ENCODE measurements at places on chromosomes 13 and 19.

DNA sequence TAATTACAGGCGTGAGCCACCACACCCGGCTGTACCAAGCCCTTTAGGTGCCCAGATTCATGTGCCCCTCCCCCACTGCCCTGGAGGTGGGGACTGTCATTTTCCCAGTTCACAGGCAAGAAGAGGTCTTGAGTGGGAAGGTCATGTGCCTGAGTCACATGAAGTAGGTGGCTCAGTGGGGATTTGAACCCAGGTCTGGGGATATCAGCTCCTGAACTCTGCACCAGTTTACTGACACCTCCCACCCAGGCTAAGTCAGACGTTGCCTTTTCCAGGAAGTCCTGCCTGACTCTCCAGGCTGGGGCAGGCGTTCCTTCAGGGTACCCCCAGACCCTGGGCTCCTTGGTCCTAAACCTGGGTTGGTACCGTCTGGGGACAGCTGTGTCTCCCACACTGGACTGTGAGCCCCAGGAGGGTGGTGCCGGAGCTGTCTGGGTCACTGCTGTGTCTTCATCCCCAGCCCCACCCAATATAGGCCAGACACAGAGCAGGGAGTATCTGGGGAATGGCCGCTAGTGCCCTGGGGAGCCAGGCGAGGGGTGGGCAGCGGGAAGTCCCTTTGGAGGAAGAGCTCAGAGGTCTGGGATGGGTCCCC, 8.6 kb downstream of the VASP start:
- DNase-seq = no peak

DNA sequence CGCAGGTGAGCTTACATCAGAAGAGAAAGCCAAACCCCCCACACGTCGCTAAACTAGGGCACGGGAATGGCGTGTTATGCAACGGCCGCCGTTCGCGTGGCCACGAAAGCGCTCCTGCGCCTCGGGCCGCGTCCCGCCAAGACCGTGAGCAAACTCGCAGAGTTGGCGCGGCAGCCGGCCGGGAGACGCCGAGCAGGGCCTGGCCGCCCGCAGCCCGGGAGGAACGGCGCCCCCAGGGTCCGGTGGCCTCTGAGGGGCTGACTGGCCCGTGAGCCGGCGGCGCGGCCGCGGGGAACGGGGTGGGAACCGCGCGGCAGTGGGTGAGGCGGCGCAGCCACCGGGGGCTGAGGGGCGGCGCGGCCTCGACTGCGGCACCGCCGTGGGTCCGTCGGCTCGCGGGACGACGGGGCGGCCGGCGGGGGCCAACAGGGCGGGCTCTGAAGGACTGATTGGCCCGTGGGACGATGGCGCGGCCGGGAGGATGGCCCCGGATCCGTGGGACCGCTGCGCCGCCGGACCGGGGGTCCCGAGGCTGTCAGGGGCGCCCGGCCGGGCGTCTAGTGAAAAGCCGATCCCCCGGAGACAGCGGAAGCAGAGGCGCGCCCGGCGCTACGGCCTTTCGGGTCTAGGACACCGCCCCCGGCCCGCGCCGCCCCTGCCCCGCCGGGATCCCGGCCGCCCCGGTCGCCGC, 903 bp downstream of the LATS2 start:
- DNase-seq = no peak

DNA sequence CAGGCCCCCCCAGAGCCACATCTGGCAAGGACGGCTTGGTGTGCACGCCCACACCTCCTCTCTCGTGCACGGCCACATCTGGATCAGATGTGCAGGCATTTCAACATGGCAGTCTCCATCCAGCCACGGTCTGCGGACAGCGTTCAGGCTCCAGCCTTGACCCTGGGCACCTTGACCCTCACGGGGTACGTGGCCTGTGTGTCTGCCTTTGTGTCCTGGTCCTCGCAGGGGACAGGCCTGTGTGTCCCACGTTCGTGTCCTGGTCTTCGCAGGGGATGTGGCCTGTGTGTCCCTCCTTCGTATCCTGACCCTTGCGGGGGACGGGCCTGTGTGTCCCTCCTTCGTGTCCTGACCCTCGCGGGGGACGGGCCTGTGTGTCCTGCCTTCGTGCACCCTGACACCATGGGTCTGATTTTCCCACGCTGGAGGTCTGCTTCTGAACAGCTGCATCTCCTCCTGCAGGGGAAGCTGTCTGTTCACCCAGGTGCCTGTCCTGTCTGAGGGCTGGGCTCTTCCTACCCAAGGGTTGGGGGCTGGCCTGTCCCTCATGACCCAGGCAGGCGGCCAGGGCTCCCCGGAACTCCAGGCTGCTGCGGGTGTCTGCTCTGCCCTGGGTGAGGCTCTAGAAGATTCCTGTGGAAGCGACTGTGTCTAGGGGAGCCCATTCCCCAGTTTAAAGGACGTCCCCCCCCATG, 25.3 kb downstream of the RASA3 start:
- no peak for DNase-seq

DNA sequence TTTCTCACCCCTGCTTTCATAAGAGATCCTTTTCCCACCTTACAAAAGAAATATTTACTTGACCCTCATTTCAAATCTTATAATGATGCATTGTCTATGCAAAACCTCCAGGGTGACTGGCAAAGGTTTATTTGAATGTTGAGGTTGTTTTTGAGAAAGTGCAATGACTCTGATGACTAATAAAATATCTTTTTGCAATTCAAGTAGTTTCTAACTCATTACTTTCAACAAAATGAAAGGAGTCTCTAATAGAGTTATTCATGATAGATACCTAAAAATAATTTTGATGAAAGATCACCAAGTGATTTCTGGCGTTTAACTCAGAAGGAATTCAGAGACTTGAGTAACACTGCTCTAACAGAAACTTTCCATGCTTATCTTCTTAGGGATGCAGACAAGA, 144.2 kb downstream of the FOXO1 start:
- DNase-seq = no peak

GRCh38 chr19:811506-812048, 10.2 kb downstream of the PLPPR3 start:
- DNase-seq = no peak

- DNase-seq = no peak
Observed at GRCh38 chr13:43230989-43231388, 207.6 kb downstream of the DNAJC15 start.

DNA sequence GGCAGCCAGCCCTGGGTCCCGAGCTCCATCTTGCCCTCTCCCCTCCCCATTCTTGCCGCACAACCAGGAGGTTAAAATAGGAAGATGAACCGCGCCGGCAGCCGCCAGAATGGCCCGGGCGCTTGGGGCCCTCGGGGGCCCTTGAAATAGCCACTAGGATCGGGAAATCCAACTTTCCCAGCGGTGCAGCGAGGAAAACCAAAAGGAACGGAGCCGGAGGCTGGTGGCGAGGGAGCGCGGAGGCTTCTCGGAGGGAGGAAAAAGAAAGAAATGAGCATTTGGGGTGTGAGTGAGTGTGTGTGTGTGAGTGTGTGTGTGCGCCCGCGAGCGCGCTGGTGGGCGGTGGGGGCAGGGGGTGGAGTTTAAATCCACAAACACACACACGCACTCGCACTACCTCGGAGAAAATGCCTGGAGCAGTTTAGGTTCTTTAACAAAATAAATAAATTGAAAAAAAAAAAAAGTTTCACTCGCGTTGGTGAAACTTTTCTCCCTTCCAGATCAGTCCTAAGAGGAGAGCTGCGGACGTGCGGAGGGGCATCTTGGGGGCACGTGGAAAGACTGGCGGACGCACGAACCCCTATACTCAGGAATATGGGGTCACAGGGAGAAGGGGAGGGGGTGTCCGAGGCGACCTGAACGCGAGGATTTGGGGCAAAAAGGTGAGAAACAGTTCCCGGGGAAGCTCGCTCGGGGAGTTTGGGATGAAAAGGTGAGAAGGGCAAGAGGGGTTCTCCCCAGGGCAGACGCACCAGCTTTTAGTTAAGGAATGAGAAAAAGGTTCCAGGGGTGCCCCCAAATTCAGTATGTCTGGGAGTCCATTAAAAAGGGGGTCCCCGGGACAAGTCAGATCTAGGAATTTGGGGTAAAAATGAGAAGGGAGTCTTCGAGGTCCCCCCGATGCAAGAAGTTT, 1.3 kb downstream of the RFX2 start:
- peak; percentile 12 for DNase-seq

- DNase-seq = no peak
Observed at GRCh38 chr13:95494082-95494681, 58.3 kb upstream of the CLDN10 start.

DNA sequence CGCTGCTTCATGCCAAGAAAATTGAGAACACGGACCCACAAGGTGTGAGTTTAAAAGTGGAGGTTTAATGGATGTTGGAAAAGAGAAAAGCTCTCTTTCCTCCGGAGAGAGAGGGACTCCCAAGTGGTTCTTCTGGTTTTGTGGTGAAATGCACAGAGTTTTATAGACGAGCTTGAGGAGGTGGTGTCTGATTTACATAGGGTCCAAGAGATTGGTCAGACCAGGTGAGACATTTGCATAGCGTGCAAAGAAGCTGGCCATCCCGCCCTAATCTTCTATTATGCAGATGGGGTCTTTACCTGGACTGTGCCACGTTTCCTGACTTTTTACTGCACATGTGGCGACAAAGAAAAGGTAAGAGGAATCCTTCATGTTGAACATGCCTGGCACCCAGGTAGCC, 236.4 kb upstream of the PCDH9 start:
- no peak for DNase-seq

- no peak for DNase-seq
Observed at GRCh38 chr13:98022210-98022609, 68.7 kb downstream of the IPO5 start.

GRCh38 chr13:85406269-85406975, 392.8 kb downstream of the SLITRK6 start:
- no peak for DNase-seq
